ENCODE measurements at places on chromosomes 4 and X.

GRCh38 chr4:173413036-173413435 is 14.1 kb upstream of the SCRG1 start:
- no peak for DNase-seq

- no peak for DNase-seq
These were observed 94.8 kb upstream of the PSAPL1 start for GRCh38 chr4:7529368-7530080.

DNA sequence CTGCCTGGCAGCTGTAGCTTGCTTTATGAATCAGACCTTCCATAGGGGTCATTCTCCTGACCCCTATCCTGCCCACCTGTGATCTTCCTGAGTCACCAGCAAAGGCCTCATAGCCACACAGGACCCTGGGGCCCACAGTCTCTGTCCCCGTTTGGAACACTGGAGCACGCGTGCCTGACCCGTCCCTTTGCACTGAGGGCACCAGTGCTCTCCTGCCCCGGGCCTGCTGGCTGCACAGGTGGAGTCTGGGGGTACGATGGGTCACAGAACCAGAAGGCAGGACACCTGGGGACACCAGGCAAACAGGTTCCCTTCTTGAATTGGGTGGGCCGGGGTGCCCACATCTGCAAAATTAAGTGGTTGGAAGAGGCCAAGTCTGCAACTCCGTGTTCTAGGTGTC is 97.2 kb downstream of the CPZ start:
- no peak for DNase-seq

DNA sequence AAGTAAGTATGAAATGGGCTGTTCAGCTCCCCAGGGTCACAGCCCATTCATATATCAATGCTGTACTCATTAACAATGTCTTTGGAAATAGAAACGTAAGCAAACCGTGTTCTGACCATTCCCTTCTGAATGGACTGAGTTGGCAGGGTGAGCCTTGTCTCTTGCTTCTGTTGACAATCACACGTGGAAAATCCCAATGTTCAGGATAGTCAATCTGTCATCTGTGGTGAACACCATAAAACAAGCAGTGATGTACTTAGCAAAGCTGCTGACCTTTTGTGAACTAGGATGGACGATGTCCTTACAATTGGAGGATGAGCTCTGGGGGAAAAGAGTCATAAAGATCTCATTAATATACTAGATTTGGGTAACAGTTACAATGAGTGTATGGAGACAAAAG is 109.6 kb upstream of the PAQR3 start:
- DNase-seq = no peak

DNA sequence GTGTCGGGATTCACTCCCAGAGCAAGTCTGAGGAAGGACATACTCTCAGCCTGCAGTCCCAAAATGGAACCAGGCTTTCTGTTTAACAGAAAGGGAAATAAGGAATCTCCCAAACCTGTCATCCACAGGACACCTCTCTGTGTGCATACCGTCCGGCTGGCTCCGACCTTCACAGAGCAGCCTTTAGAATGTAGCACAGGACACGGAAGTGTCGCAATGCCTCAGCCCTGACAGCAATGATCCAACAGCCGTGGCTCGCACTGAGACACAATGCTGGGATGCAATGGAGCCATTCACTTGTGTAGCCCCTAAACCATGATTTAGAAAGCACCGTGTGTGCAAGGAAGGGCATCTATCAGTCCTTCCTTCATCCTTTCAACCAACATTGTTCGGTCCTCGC is 15.5 kb upstream of the HELT start:
- DNase-seq = no peak

- no peak for DNase-seq
These were observed 8.3 kb downstream of the FLNA start for GRCh38 chrX:154365997-154366665.

GRCh38 chr4:100372432-100372831 is 145.4 kb downstream of the EMCN start:
- DNase-seq = no peak

GRCh38 chrX:139094671-139095592 is 383.4 kb upstream of the FGF13 start:
- DNase-seq = no peak

DNA sequence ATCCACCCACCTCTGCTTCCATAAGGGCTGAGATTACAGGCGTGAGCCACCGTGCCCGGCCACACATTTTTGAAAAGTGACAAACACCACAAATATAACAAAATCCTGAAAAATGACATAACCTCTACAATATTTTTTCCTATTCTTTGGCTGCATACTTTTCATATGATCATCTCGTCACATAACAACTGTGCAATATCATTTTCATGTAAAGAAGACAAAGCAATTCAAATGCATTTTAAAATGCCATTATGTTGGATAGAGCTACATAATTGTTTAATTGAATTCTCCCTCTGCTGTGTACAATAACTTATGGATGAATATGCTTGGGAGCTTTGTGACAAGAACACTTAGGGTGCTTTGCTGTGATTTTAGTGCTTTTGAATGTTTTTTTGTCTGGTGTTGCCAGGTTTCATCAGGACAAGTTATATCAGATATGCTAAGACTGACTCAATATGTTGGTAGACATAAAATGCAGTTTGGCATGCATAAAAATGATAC is 132.9 kb downstream of the CHIC2 start:
- no peak for DNase-seq
